ENCODE measurements at places on chromosomes 2 and 18.

DNA sequence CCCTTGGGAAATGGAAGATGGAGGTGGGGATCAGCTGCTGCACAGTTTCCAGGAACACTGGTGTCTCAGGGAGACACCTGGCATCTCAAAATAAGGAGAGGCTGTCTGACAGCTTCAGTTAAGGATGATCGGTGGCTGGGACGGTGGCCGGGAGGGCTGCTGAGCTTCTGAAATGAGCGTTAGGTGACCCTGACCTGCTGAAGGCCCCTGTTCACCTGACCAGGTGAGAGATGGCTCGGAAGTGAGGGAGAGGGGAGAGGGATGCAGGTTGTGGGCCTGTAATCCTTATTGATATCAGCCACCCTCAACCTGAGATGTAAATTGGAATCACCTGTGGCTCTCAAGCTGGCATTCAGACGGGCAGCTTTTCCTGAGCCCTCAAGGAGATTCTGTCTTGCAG, 99.0 kb downstream of the AGAP1 start:
- DNase-seq = no peak

GRCh38 chr2:62506421-62506750, 391 bp upstream of the TMEM17 start:
- DNase-seq = no peak

- peak; percentile 67 for DNase-seq
These were observed 173.1 kb upstream of the STON1 start for GRCh38 chr2:48356701-48357325.

DNA sequence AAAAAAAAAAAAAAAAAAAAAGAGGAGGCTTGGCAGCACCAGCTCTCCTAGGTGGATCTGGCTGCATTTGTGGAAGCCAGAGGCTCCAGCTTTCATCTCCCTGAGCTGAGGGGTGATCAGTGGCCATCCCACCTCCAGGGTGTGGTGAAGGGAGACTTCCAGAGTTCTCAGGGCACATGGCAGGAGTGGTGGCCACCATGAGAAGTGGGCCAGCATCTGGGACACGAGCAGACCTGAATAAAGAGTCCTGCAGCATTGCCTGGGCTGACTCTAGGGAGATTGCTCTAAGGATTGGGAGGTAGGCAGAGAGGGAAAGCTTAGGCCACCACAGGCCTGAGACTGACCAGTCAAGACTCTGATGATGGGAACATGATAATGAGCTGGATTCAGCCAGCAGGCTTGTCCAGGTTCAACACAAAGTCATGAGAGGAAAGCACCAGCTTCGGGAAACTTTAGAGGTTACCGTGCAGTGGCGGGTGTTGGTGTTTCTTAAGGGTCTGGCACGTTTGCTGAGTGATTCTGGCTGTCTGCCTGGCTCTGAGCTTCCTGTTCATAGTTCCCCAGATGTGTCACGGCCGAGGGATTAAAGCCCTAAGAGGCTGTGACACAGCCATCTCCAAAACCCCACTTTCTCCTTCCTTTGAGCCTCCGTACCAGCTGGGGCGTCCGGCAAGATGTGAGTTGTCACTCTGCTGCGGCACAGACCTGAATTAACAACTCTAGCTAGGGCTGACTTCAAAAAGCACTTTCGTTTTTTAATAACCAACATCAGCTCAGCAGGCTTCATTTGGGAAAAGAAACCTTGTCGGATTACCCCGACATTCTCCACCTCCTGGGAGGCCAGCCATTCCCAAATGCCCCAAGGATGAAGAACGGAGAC, 38.3 kb upstream of the IL1R1 start:
- no peak for DNase-seq

- DNase-seq = no peak
These were observed 159.0 kb downstream of the NUP35 start for GRCh38 chr2:183283209-183283608.

- no peak for DNase-seq
These were observed 40.3 kb downstream of the SFXN5 start for GRCh38 chr2:73031095-73031678.

- DNase-seq = no peak
These were observed 364.3 kb downstream of the RNF144A start for GRCh38 chr2:7281231-7282201.

DNA sequence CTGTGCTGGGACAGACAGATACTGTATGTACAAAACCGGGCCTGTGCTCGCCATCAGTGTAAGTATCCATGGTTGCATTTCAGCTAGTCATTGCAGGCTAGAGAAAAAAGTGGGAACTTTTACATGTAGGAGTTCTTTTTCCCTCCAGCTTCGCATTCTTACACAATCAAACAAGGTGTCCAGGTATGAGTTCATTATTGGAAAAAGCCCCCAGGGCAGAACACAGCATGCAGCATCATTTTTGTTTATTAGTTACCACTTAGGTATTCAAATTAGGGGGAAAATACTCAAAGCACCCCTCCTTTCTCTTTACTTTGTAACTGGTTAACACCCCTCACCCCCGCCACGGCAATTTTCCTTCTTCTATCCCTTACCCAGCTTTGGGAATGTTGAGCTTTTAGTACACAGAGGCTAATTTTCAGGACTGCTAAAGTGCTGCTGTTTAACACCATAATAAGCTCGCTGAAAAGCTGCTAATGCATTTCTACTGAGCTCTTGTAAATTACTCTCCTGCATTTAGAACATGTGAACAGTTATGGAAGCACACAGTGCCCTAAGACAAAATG, 13.6 kb downstream of the UPP2 start:
- no peak for DNase-seq

- DNase-seq = no peak
These were observed 313.8 kb downstream of the PDE11A start for GRCh38 chr2:177758591-177759371.

- no peak for DNase-seq
These were observed 35.8 kb downstream of the FOSL2 start for GRCh38 chr2:28428486-28428885.

- no peak for DNase-seq
These were observed 118.7 kb downstream of the HAUS1 start for GRCh38 chr18:46222710-46223360.

- DNase-seq = no peak
These were observed 12.3 kb downstream of the TRPM8 start for GRCh38 chr2:233929352-233930022.

- no peak for DNase-seq
These were observed 3.7 kb downstream of the NEURL3 start for GRCh38 chr2:96501471-96501874.

GRCh38 chr2:98180456-98180855, 93.5 kb downstream of the VWA3B start:
- DNase-seq = no peak

GRCh38 chr2:83817511-83817910, 641.6 kb downstream of the SUCLG1 start:
- no peak for DNase-seq

- DNase-seq = no peak
These were observed 144.3 kb downstream of the BCL2 start for GRCh38 chr18:63175264-63175663.

GRCh38 chr2:49973917-49974368, 819.6 kb upstream of the FSHR start:
- peak; percentile 73 for DNase-seq

GRCh38 chr2:227860221-227860641, 11.2 kb upstream of the DAW1 start:
- no peak for DNase-seq

- DNase-seq = no peak
These were observed 58.5 kb downstream of the ADD2 start for GRCh38 chr2:70709275-70710037.

- no peak for DNase-seq
These were observed 44.2 kb downstream of the CEP192 start for GRCh38 chr18:13035249-13035914.

- DNase-seq = no peak
These were observed 56.9 kb downstream of the CTIF start for GRCh38 chr18:48595703-48596218.

- no peak for DNase-seq
These were observed 7.0 kb upstream of the SATB2 start for GRCh38 chr2:199464606-199465352.

GRCh38 chr2:133266926-133267590, 301.2 kb downstream of the NCKAP5 start:
- DNase-seq = peak; percentile 33

GRCh38 chr2:232328516-232329460, 49.8 kb upstream of the ALPP start:
- no peak for DNase-seq

- no peak for DNase-seq
These were observed 75.0 kb upstream of the BZW1 start for GRCh38 chr2:200736646-200737274.

- no peak for DNase-seq
These were observed 10.0 kb downstream of the PCARE start for GRCh38 chr2:29064346-29064715.

DNA sequence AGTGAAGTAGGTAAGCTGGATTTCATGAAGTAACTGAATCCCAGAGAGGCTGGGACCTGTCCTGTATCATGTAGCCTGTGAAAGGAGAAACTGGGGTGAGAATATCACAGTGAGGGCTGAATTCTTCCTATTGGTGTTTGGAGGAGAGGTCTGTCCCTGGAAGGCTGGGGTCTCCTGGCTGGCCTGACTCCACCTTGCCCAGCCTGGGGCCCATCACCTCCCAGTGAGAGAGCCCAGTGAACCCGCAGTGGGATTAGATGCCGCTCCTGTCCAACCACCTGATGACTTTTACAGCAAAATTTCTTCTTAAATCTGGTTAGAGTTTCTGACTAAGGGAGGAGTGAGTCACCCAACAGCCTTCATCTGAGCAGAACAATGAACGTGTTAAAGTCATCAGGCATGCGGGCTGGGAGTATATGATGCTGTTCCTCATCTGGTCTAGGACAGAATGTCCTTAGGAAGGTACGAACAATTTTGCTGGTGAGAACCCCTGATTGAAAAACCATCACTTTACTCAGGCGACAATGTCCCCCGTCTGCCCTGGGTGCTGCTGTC, 152.9 kb downstream of the LPIN1 start:
- no peak for DNase-seq

GRCh38 chr2:173161507-173161906, 85.9 kb downstream of the MAP3K20 start:
- no peak for DNase-seq

GRCh38 chr2:231395188-231396057, at the start of gene B3GNT7:
Gene B3GNT7 (plus strand): TSS chr2:231395710. CDS start chr2:231395804, 94 bp downstream.
- no peak for DNase-seq

- DNase-seq = no peak
These were observed 11.4 kb upstream of the RAB31 start for GRCh38 chr18:9696701-9697100.

DNA sequence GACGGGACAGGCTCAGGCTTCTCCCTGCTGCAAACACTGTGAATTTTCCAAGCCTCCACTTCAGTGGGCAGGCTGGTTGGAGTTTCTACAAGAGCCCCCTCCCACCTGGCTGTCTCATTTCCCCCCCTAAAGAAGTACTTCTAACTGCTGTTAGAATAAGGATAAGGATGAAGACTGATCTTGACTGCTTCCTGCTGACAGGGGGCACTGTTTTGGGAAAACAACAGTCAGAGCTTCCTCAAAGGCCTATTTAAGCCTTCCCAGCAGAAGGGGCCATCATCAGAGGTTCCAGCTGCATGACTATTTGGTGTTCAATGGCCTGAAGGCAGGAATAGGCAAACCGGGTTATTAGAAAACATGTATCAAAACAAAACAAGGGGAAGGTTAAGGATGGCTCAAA, 1162.8 kb downstream of the DSC3 start:
- no peak for DNase-seq

DNA sequence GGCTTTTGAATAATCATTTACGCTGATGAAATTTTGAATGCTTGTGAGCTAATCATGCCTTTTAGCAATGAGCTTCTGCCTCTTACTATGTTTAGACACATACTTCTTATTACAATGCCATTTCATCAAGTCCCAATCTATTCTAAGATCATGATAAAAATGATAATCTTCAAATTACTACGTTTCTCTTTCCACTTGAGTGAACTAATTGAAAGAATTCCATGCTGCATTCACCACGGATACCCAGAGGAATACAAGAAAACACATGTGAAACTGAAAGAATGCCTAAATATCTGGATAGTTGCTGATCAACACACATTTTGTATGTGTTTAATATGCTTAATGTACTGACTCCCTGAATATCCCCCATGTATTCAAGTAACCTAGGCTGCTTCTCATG, 62.3 kb downstream of the LRRTM4 start:
- no peak for DNase-seq

DNA sequence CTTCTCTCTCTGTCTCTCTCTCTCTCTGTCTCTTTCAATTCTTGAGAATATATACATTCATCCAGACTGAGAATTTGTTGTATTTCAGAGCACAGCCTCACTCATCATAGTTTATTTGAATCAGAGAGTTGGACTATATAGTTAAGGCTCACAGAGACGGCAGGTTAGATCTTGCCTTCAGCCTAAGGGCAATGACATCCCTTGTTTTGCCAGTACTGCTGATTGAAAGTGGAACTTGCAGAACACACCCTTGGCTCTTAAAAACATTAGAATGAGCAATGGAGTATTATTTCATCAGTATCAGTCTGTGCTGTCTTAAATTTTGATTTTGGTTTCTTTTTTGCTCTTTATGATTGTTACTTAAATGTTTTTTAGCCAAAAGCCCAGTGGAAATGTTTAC, 62.0 kb upstream of the DSG1 start:
- DNase-seq = no peak

- no peak for DNase-seq
These were observed 91.5 kb downstream of the DYM start for GRCh38 chr18:49368876-49369440.

Measured in NCI-H2029 (cell line).